ENCODE measurements at places on chromosomes 11 and 22. TPM values are rescaled to one million over a fixed set of nuclear protein-coding genes. Genes with fewer than 3 reads are reported as not detected.

Gene CBX6
- total RNA-seq: 136 TPM

DNA sequence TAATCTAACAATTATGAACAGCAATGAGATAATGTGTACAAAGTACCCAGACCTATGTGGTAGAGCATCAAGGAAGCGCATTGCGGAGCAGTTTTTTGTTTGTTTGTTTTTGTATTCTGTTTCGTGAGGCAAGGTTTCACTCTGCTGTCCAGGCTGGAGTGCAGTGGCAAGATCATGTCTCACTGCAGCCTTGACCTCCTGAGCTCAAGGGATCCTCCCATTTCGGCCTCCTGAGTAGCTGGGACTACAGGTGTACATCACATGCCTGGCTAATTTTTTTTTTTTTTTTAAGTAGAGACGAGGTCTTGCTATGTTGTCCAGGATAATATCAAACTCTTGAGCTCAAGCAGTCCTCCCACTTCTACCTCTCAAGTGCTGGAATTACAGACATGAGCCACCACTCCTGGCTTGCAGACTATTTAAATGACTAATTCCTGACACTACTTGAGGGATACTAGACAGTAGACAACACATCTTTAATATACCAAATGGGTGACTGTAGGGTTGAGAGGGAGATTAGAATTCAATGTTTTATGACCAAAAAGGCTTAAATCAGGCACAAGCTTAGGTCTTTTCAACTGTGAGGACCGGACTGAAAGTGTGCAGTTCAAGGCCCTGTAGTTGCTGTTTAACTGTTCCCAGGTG is 12.7 kb downstream of the OR51B4 start:
- H3K4me3 ChIP-seq: no peak overlapping the region
- no peak for DNase-seq
- no peaks in the 10 kb centered on the region for H3K27me3 ChIP-seq

DNA sequence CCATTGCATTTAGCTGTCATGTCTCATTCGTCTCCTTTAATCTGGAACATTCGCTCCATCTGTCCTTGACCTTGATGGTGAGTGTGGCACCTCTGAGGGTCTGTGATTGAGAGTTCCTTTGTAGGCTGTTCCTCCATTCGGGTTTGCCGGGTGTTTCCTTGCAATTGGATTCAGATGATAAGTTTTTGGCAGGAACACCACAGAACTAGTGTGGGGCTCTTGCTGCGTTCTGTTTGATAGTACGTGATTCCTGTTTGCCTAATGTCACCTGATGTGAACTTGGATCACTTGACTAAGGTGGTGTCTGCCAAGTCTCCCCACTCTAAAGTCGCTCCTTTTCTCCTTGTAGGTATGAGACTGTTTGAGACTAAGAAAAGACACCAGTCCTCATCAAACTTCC is 109.7 kb upstream of the TMEM45B start:
- H3K27me3 ChIP-seq: no peaks in the 10 kb centered on the region
- DNase-seq: no peak
- no peak overlapping the region for H3K27ac ChIP-seq
- no peaks in the 10 kb centered on the region for H3K36me3 ChIP-seq
- no peak overlapping the region for H3K4me3 ChIP-seq

DNA sequence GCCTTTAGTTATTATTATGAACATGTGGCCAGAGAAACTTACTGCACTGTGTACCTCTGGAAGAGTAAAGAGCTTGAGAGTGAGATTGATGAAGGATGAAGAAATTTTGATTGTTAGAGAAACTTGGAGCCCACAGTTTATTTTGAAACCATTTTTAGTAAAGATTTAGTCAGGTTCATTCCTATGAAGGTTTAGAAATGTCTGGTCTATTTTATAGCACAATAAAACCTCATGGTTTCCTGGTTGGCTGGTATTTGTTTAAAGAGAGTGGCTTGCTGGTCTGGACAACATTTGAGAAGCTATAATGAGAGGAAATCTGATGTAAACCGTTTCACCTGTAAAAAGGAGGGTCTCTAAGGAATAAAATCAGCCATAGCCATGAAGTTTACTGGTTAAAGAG is 8.8 kb upstream of the PDE3B start:
- no peak for DNase-seq
- H3K4me3 ChIP-seq: no peak overlapping the region
- H3K36me3 ChIP-seq: no peaks in the 10 kb centered on the region
- H3K27ac ChIP-seq: no peak overlapping the region
- no peaks in the 10 kb centered on the region for H3K4me1 ChIP-seq
- H3K27me3 ChIP-seq: no peaks in the 10 kb centered on the region

Gene MAPK11
- 10.0 TPM for total RNA-seq

Gene PLEKHA7
- 26.9 TPM for total RNA-seq

- H3K4me3 ChIP-seq: no peak overlapping the region
- H3K27ac ChIP-seq: no peak overlapping the region
- H3K36me3 ChIP-seq: no peaks in the 10 kb centered on the region
- H3K4me1 ChIP-seq: no peaks in the 10 kb centered on the region
Measured at GRCh38 chr11:8018484-8019313, 31.6 kb downstream of the EIF3F start.

- H3K4me3 ChIP-seq: no peak overlapping the region
- no peak for DNase-seq
- no peak overlapping the region for H3K27ac ChIP-seq
- H3K27me3 ChIP-seq: no peaks in the 10 kb centered on the region
- H3K4me1 ChIP-seq: no peaks in the 10 kb centered on the region
- no peaks in the 10 kb centered on the region for H3K36me3 ChIP-seq
Measured at GRCh38 chr11:84137505-84137904, 851.3 kb upstream of the CCDC90B start.

GRCh38 chr22:19819911-19820879 is 34.5 kb downstream of the GNB1L start:
- no peak overlapping the region for H3K27ac ChIP-seq
- peaks cover 27% of the 10 kb centered on the region for H3K4me1 ChIP-seq
- H3K27me3 ChIP-seq: no peaks in the 10 kb centered on the region

DNA sequence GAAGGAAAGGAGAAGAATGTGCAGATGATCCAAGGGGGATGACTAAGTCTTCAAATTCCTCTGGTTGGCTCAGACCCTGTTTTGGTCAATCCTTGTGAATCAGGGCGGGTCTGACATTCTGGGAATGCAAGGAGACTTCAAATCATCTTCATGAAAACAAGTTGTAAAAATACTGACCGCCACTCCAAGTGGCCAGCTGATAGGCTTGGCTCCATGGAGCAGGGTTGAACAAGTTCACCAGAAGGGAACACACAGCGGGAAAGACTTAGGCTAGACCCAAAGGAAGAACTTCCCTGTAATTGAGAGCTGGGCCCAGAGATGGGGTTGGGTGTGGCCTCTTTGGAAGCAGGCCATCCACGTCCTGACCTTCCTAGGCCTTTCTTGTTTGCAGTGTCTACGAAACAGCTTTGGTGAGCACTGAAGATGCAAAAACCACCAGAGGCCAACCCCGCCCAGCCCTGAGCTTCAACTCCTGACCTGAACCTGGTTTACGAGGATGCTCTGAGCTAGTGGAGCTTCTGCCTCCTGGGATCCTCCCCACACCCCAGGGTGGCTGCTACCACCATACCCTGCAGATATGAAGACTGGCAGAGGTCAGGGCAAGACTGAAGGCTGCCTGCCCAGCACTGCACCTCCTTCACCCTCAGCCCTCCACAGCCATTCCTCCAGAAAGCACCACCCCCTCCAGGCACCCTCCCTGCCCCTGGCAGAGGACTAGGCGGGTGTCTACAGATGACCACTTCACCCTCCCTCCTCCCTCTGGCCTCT is 26.1 kb downstream of the GDPD5 start:
- H3K4me1 ChIP-seq: peaks cover 36% of the 10 kb centered on the region
- no peak overlapping the region for H3K4me3 ChIP-seq
- H3K27me3 ChIP-seq: no peaks in the 10 kb centered on the region
- H3K36me3 ChIP-seq: no peaks in the 10 kb centered on the region

DNA sequence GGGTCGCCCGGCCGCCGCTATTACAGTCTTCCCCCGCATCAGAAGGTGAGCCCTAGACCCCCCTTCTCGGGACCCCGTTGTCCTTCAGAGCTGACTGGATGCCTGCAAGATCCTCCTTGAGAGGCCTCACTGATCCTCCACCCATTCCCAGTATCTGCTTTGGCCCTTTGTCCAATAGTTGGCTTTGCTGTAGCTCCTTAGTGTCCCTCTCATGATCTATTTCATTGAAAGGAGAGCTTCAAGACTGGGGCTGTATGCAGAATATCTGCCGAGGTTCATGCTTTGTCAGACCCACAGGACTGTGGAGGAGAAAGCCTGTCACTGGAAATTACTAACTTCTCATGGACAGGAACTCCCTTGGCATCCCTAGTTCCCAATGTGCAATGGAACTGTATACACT is 499 bp downstream of the DLAT start:
- no peaks in the 10 kb centered on the region for H3K27me3 ChIP-seq
- peaks cover 14% of the 10 kb centered on the region for H3K4me1 ChIP-seq
- peak overlapping the region; percentile 86 for H3K4me3 ChIP-seq
- DNase-seq: no peak

GRCh38 chr11:68342459-68343158 is 30.2 kb downstream of the LRP5 start:
- H3K4me1 ChIP-seq: peaks cover 74% of the 10 kb centered on the region
- no peaks in the 10 kb centered on the region for H3K27me3 ChIP-seq
- DNase-seq: peak; percentile 99
- H3K27ac ChIP-seq: peak overlapping the region; percentile 89
- peaks cover 3% of the 10 kb centered on the region for H3K36me3 ChIP-seq
- peak overlapping the region; percentile 44 for H3K4me3 ChIP-seq

Gene FOLR1
- total RNA-seq: 5.0 TPM

GRCh38 chr11:65915101-65915820 is 3.6 kb downstream of the C11orf68 start:
- peak overlapping the region; percentile 89 for H3K4me3 ChIP-seq
- peaks cover 77% of the 10 kb centered on the region for H3K4me1 ChIP-seq
- peak overlapping the region; percentile 90 for H3K27ac ChIP-seq

DNA sequence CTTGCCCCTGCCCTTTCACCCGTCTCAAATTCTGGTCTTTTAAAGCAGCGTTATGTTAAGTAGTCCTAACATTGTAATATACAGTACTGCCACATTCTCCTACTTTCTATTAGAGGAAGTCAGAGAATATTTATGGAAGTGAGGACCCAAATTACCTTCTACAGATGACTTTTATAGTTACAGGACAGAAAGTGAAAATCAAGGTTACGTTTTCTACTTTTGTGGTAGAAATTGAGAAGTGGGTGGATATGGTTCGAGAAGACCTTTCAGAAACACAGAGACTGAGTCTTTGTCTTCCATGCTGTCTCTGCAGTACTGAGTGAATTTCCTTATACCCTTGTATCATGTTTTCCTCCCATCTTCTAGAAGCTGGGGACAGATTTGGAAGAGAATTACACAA is 17.1 kb downstream of the SC5D start:
- H3K4me3 ChIP-seq: no peak overlapping the region
- H3K27me3 ChIP-seq: no peaks in the 10 kb centered on the region
- no peaks in the 10 kb centered on the region for H3K4me1 ChIP-seq
- DNase-seq: no peak
- H3K36me3 ChIP-seq: 0 out of 2 replicates have a peak, but pooled peaks cover 18% of the 10 kb centered on the region

Gene CYP2D6
- 6.7 TPM for total RNA-seq

Gene IRF7
- 13.1 TPM for total RNA-seq

Gene ANO5
- total RNA-seq: not detected

DNA sequence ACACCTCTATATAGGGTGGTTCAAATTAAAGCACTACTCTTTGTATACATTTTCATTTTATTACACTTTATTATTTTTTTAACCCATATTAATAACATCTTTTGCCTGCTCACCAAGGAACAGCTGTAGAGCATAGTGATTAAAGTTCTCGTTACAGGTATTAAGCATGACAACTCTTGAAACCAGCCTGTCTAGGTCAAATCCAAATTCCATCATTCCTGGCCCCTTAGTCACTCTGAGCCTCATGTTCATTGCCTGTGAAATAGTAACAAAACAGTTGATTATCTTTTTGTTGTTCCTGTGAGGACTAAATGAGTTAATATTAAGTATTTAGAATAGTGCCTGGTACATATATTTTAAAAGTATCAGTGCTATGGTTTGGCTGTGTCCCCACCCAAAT is 334.5 kb downstream of the RAB38 start:
- H3K4me1 ChIP-seq: no peaks in the 10 kb centered on the region
- H3K27ac ChIP-seq: no peak overlapping the region
- H3K27me3 ChIP-seq: no peaks in the 10 kb centered on the region
- H3K4me3 ChIP-seq: no peak overlapping the region

All from PC-9 (cell line).